ENCODE measurements at places on chromosomes 1 and 21.

DNA sequence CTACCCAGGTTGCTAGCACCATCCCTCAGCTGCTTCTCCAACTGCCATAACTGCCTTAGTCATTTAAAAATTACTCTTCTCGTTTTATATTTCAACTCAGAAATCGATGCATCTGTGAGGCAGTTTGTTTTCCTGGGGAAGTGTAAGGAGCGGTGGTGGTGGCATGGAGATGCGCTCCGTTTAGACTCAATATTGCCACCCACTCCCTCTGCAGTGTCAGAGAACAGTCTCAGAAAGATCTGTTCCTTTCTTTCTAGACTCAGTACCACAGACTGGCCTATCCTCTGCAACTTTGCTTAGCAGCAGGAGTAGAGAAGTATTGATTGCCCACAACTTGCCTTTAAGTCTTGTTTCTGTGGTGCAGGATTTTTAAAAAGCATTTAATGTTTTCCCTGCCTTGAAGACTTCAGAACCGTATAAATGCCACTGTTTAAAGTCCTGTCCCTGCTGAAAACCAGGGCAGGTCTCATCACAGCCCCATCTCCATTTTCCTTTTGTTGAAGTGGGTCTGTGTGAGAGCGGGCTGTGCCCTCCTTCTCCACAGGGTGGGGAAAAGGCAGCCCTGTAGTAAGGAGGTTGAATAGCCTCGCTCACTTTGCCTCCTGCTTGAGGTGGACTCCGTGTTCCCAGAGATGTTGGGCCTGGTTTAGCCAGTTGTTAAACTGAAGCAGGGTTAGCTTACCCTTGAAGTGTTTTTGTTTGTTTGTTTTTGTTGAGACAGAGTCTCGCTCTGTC lies 105.2 kb downstream of the NFIA start:
- no peak for DNase-seq

DNA sequence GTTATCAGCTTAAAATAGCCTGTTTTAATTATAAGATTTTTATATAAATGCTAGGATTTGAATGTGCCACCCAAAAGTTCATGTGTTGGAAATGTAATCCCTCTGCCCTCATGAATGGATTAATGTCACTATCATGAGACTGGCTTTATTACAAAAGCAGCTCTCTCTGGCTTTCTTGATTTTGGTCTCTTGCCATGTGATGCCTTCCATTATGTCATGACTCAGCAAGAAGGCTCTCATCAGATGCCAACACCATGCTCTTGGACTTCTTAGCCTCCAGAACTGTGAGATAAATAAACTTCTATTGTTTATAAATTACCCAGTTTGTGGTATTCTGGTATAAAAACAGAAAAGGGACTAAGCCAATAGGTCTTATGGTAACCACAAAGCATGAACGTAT lies 6.9 kb upstream of the PRSS38 start:
- peak; percentile 12 for DNase-seq

GRCh38 chr1:112370996-112371395 lies 25.0 kb upstream of the CTTNBP2NL start:
- no peak for DNase-seq

DNA sequence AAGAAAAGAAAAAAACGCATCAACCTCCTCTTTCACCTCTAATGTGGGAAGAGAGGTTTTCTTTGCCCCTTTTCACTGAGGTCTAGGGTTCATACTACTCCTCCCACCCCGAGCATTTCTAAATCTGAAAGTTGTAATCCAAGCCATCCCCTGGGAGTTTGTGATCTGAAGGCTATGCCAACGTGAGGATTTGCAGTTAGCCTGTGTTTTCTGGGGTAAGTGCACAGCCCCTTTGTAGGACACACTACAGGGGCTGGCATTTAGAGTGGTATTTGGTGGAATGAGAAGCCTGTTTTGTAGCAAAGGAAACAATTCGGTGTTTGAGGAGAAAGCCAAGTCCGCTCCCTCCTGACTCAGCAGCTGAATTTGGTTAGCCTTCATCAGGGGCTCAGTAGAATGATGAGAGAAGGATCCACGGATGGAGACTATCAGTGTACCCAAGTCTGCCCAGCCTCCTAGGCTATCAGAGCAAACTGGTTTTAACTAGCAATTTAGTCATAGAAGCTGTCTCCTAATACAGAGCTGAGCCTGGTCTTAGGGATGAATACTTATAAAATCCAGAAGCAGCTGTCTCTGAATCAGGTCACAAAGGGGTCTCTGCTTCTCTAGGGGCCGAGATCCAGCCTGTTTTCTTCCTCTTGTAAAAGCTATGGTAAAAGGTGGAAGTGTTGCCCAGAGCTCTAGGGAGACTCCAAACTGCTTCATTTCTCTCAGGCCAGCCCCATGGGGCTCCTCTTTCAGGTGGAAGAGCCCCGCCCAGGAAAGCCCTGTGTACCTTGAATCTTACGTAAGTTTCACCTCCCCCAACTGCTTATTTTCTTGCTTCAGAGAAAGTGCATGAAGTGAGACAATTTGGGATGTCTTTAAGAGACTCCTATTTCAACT lies 2.1 kb downstream of the PCP4L1 start:
- DNase-seq: no peak

DNA sequence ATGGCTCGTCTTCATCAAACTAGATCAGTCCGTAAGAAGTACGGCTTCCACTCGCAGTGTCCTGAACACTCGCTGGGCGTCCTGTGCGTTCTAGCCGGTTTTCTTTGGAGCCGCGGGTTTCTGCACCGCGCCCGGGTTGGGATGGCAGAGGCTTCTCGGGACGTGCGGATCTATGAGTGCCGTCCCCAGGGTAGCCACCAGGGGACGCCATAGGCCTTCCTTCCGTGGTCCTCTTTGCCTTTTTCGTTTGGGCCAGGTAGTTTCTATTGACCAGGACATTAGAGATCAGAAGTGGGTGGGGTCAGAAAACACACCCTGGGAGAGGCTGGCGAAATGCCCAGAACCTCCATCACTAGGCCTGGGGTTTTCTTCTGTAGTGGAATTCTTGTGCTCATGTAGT lies 273.8 kb downstream of the FAM72C start:
- peak; percentile 38 for DNase-seq

DNA sequence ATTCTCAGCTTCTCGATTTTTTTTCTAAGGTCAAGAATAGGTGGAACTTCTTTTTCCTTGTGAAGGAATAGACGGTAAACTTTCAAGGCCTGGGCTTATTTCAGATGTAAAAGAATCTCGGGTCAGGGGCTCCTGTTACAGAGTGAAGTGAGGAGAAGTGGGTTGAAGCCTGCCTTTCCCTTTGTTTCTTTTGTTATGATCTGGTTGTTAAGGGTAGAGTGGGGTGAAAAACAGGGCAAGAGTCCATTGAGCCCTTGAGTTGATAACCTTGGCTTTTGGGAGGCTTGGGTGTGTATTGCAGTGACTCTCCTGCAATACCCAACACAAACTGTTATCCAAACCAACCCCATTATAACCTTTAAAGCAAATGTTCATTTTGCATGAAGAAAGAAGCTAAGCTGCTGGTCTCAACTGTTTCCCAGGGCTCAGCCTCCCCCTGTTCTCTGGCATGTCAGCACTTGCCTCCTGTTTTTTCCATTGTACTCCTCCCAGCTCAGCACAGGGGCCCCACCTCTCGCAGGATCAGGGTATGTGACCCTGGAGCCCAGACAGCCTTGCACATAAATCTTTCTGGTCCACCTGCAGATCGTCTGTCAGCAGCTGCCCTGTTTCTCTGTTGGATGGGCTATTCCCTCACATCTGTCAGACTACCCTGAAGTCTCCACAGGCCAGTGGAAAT lies 102.4 kb downstream of the CACHD1 start:
- no peak for DNase-seq

- no peak for DNase-seq
These were observed 1.5 kb downstream of the C1orf159 start for GRCh38 chr1:1114431-1114830.

- DNase-seq: no peak
These were observed 44.0 kb downstream of the PRDM15 start for GRCh38 chr21:41834926-41835663.

DNA sequence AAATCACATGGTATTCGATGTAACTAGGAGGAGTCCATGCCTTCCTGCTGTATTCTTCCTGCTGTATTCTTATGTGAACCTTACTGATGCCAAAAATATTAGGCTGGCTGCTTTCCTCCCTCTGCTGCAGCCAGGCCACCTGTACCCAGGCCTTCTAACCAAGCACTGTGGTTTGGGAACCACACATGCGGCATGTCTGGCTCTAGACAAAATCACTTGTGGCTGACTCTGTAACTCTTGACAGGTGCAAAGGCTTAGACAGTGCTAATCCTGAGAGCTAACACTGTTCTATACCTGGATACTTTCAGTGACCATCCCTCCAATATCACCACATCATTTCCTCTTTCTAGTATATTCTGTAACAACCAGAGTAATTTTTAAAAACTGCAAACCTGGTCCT lies 67.7 kb downstream of the PCP4 start:
- DNase-seq: no peak

- no peak for DNase-seq
These were observed 159.6 kb upstream of the VAMP3 start for GRCh38 chr1:7611421-7612010.

DNA sequence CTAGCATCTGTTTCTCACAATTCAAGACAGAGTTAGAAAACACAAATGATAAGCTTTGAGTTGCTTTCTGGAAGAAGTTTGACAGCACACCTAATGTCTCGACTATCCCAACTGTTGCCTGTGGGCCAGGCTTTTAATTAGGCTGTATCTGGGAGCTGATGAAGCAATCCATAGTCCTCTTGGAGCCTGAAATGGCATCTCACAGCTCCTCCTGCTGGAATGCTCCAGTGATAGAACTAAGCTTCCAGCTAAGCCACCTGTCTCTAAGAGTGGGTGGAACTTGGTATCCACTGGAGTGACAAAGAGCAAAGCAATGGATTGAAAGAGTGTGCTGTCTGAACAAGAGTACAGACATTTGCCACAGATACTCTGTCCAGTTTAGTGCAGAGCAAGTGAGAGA lies 605.3 kb upstream of the NR5A2 start:
- DNase-seq: peak; percentile 71

- DNase-seq: no peak
These were observed 9.5 kb downstream of the PLXNA2 start for GRCh38 chr1:208234721-208235120.

DNA sequence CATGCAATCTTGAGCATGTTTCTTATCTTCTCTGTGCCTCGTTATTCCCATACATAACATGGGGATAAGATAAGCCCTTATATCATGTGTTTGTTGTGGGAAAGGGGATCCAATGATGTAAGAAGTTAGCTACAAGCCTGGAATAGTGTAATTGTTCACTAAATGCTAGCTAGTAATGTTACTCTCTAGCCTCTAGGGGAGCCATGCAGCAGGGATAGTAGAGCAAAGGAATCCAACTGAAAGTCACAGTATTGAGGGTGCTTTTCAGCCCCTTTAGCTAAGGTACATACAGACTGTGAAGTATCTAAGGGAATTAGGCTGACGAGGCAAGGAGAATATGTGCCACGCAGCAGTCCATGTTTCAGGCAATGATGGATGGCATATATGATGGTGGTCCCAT lies 46.9 kb downstream of the IL23R start:
- DNase-seq: peak; percentile 31
